ENCODE measurements at places on chromosomes 7 and 10.

DNA sequence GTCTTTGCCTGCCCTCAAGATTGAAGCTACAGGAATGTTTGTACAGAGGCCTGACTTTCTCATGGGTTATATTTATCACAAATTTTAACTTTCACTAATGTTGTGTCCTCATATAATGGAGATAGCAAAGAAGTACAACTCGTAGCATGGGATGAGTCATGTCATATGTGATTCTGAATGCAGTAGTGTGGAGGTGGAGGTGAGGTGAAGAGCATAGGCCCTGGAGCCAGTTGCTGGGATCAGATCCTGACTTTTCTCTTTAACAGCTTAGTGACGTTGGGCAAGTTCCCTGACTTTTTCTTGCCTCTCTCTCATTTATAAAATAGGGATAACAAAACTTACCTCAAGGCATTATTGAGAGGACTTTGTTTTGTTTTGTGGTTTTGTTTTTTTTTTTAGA, 132.1 kb upstream of the IMMP2L start:
- DNase-seq = no peak

GRCh38 chr10:106957823-106958588, 206.5 kb downstream of the SORCS1 start:
- DNase-seq = peak; percentile 52

DNA sequence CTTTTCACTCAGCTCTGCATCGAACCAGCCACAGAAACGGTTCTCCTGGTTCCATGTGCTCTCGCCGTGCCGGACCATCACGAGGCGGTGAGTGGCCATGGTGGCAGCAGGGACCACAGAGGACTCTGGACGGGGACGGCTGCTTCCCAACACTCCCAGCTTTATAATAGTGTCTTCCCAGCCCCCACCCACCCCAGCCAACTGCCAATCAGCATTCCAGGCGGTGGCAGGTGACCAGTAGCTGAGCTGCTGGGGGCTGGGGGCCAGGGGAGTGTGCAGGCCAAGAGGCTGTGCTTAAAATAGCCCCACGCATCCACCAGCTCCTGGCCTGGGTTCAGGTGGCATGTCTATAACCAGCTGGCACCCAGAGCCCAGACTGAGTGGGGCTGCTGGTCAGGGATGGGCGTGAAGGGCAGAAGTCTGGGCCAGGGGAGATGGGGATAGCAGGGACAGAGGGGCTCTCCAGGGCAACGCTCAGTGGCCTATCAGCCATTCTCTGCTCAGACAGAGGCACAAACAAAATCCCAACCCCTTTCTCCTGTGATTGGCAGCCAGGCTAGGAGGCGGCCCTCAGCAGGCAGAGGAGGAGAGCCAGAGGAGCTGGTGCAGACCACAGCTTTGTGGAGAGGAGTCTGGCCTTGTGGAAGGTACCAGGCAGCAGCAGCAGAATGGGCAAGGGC, at the start of gene PGAM2:
Gene PGAM2 (minus strand): TSS at position 137 of the 680 bp plus-strand sequence. CDS start 38 bp downstream, at position 99.
- DNase-seq = peak; percentile 59

- no peak for DNase-seq
Observed at GRCh38 chr7:70410134-70410750, 721.7 kb upstream of the GALNT17 start.

DNA sequence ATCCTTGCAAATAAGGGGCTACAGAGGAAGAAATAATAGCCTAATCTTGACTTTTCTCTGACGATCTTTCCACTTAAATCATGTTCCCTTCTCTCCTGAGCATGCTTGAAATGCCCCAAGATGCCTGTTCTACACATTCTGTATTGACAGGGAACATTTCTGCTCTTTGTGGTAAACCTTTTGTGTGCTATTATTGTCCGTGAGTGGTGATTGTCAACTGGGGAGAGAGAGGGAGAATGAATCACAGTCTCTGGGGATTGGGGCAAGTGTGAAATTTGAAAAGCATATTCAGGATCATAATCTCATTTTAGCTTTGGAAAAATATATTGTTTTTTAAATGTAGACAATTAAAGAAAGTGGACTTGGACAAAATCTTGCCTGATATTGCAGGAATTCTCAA, 20.6 kb downstream of the UBTD1 start:
- DNase-seq = no peak

GRCh38 chr7:4174451-4174850, 507.6 kb upstream of the FOXK1 start:
- DNase-seq = no peak

- no peak for DNase-seq
Observed at GRCh38 chr10:119398996-119399395, 143.5 kb downstream of the RGS10 start.

- no peak for DNase-seq
Observed at GRCh38 chr10:24891823-24892222, 60.6 kb downstream of the PRTFDC1 start.

DNA sequence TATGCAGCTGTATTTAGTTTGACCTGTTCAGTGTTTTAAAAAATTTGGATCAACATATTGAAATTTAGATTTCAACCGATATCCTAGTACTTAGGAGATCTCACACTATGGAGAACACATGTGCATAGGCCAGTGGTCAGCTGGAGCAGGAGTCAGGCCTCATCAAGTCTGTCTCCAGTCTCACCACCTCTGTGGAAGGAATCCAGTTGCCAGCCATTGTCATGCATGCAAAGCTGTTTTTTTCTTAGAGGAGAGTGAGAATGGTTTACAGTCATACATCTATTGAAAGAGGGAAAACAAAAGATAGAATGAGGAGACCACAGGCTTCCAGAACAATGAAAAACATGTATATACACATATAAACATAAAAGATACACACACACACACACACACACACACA, 7.6 kb upstream of the CLEC5A start:
- DNase-seq = no peak

DNA sequence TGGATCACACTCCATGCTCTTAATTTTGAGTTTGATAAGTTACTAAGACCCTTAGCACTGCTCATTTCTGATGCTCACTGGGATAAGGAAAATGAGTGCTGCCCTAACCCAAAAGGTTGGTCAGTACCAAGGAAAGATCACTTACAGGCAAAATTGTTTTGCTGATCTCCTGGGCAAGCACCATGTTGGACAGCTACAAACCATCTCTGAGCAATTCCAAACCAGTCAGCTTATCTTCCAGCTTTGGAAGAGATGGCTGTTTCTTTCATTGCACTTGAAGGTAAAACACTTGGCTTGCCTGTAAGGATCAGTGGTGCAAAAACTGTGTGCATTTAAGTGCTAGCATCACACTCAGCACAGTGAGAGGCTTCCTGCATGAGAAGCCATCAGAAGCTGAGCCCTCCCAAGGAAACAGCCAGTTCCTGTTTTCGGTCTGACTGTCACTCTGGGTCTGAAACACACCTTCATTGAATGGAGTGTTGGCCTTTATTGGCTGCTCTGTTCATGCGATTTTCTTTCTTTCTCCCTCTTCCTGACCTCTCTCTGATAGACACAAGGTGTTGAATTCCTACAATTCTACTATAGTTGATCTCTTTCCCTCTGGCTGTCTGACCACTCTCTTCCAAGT, 126.4 kb upstream of the GHITM start:
- DNase-seq = no peak

- DNase-seq = no peak
Observed at GRCh38 chr7:129821476-129821875, 131.3 kb downstream of the UBE2H start.

GRCh38 chr7:33887266-33887975, 17.9 kb upstream of the BMPER start:
- no peak for DNase-seq

GRCh38 chr10:28125701-28126100, 126.8 kb upstream of the ODAD2 start:
- no peak for DNase-seq

DNA sequence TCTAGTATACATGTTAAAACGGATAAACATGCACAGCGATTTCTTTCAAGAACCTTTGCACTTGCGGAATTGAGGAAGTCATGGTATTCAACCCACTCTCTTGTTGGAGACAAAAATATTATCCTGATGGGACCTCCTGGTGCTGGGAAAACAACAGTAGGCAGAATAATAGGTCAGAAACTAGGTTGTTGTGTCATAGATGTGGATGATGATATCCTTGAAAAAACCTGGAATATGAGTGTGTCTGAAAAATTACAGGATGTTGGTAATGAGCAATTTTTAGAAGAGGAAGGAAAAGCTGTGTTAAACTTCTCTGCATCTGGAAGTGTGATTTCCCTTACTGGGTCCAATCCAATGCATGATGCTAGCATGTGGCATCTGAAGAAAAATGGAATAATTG, 6.9 kb downstream of the THNSL1 start:
- no peak for DNase-seq

DNA sequence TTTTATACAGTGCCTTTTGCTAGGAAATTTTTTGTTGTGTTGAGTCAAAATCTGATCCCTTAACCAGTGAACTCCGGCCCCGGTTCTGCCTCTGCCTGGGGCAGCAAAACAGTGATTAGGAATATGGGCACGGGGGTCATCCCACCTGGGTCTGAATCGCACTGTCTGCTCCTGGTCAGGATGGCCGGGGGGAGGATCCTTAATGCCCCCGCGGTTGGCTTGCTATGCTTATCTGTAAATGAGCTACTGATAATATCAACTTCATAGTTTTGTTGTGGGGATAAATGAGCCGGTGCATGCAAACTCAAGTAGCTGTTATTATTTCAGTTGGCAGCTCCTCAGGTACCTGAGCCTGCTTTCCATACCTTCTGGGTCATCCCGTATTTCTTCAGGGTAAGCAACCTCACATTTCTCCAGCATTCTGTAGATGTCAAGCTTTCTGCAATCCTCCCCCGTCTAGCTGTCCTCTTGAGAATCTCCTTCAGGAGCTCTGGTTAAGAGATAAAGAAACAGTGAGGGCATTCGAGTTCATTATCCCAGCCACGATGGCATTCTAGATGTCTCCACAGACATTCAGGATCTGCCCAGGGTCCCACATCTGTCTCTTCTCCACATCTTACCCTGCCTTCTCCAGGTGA, 592.2 kb downstream of the SDK1 start:
- no peak for DNase-seq

GRCh38 chr10:123926401-123927264, 35.0 kb upstream of the CPXM2 start:
- peak; percentile 15 for DNase-seq

GRCh38 chr10:114471906-114472876, 67.9 kb upstream of the AFAP1L2 start:
- no peak for DNase-seq

- DNase-seq = no peak
Observed at GRCh38 chr7:75971309-75971960, 23.0 kb downstream of the TMEM120A start.

GRCh38 chr10:79038104-79038840, 30.5 kb upstream of the ZMIZ1 start:
- DNase-seq = no peak

- peak; percentile 16 for DNase-seq
Observed at GRCh38 chr10:34255035-34255434, 560.1 kb downstream of the PARD3 start.

DNA sequence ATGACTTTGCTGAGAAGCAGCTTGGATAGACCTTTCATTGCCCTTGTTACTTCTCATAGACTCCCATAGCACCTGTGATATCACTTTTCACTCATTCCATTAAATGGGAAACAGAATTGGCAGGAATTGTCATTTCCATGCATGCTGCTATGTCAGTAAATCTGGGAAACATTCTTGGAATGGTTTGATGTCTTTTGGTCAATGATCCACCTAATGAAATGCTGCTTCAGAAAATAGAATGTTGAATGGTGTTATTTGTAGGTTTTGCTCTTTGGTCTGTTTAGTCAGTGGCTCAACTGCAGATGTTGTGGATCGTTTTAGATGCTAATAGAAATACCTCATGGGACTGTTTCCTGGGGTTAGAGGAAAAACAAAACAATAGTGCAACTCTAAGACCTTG, 127.8 kb downstream of the PLPP4 start:
- DNase-seq = no peak

- DNase-seq = peak; percentile 8
Observed at GRCh38 chr10:29957236-29957635, 102.2 kb downstream of the JCAD start.

GRCh38 chr10:100520811-100521210, 1.1 kb upstream of the SEC31B start:
- DNase-seq = no peak

GRCh38 chr7:159096736-159097581, 47.7 kb downstream of the VIPR2 start:
- no peak for DNase-seq

DNA sequence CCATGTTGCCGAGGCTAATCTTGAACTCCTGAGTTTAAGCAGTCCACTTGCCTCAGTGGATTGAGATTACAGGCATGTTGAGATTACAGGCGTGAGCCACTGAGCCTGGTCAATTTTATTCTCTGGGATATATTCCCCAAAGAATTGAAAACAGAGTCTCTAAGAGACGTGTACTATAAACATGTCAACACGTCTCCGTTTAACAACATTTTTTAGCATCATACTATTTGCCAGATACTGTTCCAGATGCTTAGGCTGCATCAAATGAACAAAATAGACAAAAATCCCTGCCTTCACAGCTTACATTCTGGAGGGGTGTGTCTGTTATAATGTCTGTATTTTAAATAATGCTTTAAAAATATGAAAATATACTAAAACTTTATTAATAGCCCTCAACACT, 54.1 kb upstream of the PRKG1 start:
- no peak for DNase-seq

DNA sequence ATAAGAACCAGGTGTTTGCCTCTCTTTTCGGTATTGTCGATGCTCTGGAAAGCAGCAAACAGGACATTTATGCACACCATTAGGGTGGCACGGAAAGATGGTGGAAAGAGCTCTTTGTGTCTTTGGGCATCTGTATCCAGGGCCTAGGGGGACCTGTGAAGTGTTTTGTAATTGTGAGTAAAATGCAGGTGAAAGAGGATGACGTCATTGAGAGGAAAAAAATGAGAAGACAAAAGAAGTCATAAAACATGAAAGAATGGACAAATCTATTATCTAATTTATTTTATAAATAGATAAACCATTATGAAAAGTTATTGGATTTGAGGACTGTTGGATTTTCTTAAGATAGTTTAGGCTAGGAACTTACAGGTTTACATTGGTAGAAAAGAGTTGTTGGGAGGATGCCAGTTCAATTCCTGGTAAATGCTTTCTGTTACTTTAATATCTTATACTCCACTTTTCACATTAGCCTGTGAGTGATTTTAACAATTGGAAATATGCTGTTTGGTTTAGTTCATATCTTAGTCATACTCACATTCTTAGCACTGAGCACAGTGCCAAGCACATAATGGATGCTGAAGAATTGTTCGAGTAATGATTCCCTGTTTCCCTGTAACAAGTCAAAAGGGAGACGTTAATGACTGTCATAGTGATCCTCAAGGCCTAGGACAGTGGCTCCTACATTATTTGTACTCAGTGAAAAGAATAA, 62.6 kb downstream of the EXOC4 start:
- no peak for DNase-seq

DNA sequence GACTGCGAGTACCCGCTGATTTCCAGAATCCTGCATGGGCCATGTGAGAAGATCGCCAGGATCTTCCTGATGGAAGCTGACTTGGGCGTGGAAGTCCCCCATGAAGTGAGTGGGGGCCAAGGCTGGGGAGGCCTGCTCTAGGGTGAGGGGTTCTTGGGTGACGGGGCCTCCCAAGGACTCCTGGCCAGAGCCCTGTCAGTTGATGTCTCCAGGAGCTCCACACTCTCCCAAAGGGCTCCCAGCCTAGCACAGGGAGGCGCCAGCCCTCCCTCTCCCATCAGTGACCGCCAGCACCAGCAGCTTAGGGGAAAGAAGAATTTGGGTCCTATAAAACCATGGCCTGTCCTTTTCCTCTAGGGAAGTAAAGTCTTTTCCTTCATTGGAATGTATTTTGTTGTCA, 9.8 kb upstream of the ZNF22 start:
- no peak for DNase-seq

- DNase-seq = no peak
Observed at GRCh38 chr10:111139567-111139966, 62.7 kb downstream of the ADRA2A start.

- peak; percentile 11 for DNase-seq
Observed at GRCh38 chr7:24728503-24729364, 28.5 kb downstream of the GSDME start.
